Stromal cell of bone marrow (primary cell): ENCODE measurements at places on chromosomes 12 and 14.

DNA sequence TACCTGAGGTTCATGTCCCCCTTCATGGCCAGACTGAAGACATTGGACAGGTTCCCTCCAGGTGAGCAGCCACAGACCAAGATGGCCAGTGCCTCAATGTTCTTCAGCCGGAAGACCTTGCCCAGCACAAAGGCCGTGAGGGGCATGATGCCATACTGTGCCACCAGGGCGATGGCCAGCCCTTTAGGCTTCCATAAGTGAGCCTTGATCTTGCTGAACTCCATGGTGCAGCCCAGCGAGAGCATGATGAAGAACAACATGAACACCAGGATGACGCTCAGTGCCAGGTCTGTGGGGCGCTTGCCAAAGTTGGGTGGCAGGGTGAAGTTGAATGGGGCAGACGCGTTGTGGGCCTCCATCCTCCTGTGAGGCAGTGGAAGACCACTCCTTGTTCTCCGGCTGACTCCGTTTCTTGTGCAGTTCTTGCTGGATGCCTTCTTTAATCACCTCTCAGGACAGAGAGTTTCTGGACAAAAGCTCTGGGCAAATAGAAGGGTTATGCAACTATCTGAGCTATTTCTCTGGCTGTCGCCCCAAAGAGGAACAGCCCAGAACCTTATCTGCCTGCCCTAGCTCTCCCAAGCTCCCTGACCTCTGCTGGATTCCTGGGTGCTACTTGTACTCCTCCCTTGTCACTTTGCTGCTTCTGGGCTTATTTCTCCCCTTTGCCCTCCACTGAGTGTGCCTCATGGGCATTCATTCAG is at the start of gene SLC10A1:
SLC10A1 (minus strand) TSS at position 445 of the 704 bp plus-strand sequence; CDS start at position 359, 86 bp downstream.
- DNase-seq = no peak

- DNase-seq = no peak
Observed at GRCh38 chr14:100391724-100392123, 68.6 kb downstream of the SLC25A47 start.

DNA sequence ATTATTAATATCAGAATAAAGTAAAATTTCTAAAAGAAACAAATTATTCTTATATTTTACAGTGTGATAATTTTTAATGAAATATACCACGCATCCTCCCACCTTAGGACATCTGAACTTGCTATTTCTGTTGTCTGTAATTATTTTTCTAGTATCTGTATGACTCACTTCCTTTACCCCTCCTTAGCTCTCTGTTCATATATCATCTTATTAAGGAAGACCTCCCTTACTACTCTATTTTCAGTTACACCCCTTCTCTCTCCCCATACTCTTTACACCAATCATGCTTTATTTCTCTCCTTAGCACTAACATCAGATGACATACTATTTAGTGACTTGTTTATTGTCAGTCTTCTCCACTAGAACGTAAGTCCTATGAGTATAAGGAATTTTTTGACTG is 34.2 kb upstream of the C12orf50 start:
- DNase-seq = no peak

DNA sequence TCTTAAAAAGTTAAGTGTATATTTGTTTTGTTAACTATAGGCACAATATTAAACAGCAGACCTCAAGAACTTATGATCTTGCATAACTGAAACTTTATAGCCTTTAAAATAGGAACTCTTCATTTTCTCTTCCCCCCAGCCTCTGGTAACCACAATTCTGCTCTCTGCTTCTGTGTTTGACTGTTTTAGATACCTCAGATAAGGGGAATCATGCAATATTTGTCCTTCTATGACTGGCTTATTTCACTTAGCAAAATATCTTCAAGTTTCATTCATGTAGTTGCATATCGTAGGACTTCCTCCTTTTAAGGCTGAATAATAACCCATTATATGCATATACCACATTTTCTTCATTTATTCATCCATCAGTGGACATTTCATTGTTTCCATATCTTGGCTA is 131.3 kb downstream of the PTPRO start:
- DNase-seq = no peak

GRCh38 chr12:59077575-59078426 is 157.5 kb upstream of the LRIG3 start:
- DNase-seq = no peak

GRCh38 chr14:99516871-99517642 is 35.8 kb downstream of the CCNK start:
- DNase-seq = no peak

GRCh38 chr14:24368562-24369252 is 723 bp downstream of the NFATC4 start:
- peak; percentile 75 for DNase-seq

DNA sequence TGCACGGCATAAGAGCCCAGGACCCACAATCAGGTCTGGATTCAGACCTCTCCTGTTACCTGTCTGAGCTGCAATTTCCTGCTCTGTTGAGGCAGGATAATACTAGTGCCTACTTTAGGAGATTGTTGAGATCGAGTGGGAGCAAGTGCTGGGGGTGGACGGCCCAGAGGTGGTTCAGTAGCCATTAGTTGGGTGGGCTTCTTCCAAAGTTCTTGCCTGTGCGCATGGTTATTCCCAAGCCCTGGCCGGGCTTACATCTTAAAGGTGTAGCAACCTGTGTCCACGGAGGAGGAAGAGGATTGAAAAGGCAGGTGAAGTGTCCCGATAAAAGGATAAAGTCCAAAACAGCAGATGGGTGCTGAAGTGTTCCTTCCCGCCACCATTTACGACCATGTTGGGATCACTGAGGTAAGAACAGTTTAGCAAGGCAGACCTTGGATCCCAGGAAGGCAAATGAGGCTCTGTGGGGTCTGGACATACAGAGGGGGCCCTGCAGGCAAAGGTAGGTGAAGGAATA is 33.8 kb downstream of the ACACB start:
- DNase-seq = no peak

- DNase-seq = no peak
Observed at GRCh38 chr12:2803635-2804392, 8.7 kb upstream of the ITFG2 start.

- peak; percentile 58 for DNase-seq
Observed at GRCh38 chr14:91185721-91186120, 58.8 kb downstream of the GPR68 start.

GRCh38 chr14:90560558-90560957 is 163.7 kb downstream of the CALM1 start:
- no peak for DNase-seq

- peak; percentile 13 for DNase-seq
Observed at GRCh38 chr12:90729736-90730135, 225.2 kb downstream of the CCER1 start.

DNA sequence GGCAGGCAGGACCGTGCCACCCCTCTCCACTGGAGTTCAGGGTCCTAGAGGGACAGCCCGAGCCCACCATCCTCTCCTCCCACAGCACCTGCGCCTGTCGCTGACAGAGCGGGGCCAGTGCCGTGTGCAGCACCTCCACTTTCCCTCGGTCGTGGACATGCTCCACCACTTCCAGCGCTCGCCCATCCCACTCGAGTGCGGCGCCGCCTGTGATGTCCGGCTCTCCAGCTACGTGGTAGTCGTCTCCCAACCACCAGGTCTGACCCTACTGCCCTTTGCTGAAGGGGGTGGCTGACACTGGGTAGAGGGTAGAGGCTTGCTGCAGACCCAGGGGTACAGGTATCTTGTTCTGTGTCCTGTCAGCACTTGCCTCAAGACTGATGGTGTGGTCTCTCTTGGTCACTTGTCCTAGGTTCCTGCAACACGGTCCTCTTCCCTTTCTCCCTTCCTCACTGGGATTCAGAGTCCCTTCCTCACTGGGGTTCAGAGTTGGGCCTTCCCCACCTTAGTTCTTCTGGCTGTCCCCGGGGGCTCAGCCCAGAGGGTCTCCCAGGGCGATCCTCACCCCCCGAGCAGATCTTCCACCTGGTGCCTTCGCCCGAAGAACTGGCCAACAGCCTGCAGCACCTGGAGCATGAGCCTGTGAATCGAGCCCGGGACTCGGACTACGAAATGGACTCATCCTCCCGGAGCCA is 42.0 kb downstream of the SH2B3 start:
- DNase-seq = no peak

GRCh38 chr12:116882742-116883141 is 1.5 kb upstream of the HRK start:
- no peak for DNase-seq

DNA sequence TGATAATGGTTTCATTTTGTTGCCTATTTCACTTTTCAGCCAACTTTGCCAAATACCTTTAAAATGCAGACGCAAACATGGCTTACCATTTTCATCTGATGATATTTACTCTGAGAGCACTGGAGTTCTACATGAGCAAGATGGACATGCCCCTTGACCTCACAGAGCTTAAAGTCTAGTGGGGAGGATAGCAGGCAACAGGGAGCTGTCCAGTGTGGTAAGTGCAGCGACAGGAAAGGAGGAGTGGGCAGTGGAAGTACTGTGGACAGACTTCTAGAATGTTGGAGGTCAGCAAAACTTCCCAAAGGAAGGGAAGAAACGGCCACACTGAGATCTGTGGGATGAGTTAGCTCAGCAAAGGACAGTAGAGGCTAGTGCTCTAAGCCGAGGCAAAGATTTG is 25.3 kb downstream of the LRIG3 start:
- DNase-seq = no peak

GRCh38 chr12:99253068-99253467 is 394.5 kb upstream of the GARIN6 start:
- DNase-seq = no peak

- DNase-seq = no peak
Observed at GRCh38 chr12:121776190-121777098, 17.0 kb downstream of the RHOF start.

DNA sequence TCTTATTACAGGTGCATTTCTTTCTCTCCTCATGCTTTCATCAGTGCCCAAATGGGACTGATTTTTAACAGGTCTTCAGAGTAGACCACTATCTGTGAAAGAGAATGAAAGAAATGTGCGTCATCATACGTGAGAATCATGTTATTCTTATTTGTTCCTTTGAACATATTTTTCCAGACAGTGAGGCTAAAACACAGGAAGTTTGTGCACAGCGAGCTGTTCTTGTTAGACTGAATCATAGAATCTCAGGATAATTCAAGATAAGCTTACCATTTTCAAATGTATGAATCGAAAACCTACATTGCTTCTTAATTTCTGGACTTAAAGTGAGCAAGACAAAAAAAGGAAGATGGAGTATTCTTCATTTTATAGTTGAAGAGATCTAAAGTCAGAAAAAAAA is 383.1 kb downstream of the EGLN3 start:
- DNase-seq = no peak

DNA sequence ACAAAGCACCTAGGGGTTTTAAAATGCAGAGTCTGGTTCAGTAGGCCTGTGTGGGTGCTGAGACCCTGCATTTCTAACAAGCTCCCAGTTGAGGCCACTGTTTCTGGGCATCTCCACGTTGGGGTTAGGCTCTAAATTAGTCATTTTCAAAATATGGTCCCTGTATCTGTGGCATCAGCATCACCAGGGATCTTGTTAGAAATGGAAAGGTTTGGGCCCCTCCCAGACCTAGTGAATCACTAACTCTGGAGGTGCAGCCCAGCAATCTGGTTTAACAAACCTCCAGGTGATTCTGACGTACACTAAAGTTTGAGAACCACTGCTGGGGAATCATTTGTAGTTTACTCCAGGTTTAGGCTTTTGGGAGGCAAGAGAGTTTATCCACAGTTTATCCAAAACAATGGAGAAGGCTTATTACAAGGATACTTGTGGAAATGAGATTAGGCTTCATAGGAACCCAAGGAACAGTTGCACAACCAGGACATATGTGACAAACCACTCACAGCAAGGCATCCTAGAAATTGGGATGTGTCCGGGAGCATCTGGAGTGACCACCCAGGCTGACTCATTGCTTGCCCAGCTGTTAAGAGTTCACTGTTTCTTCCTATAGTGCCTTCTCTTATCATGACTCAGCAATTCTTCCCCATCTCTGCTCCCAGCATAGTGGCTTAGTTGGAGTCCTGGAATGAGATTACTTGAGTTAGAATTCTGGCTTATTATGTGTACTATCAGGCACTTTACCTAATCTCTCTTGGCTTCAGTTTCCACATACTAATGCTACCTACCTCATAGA is 71.6 kb upstream of the STXBP6 start:
- peak; percentile 77 for DNase-seq

GRCh38 chr14:57461777-57462320 is 31.8 kb downstream of the CCDC198 start:
- no peak for DNase-seq

- DNase-seq = no peak
Observed at GRCh38 chr12:109222062-109222461, 87.0 kb downstream of the FOXN4 start.

DNA sequence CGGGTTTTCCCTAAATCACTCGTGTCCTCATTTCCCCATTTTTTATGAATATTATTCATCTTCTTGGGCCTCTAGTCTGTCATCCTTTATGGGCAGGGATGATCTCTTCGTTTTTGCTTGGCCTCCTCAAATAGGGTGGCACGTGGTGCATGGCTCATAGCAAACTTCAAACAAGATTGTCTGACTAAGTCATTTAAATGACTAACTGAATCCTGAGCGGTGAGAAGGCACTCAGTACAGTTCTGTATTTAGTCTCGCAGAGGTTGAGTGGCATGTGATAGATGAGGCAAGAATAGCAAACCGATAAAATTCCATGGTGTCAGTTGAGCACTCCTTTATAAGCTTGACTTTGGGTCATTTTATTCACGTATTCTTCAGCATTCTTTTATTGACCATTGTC is 5.7 kb upstream of the JDP2 start:
- DNase-seq = peak; percentile 76

DNA sequence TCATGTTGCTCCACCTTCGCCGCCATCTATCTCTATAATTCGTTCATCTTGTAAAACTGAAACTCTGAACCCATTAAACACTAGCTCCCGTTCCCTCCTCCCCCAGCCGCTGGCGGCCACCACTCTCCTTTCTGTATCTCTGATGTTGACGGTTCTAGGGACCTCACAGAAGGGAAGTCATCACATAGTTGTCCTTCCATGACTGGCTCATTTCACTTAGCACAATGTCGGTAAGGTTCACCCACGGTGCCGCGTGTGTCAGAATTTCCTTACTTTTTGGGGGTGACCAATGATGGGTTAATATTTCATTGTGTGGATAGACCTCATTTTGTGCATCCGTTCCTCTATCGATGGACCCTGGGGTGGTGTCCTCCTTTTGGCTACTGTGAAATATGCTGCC is 2.0 kb upstream of the CACNA2D4 start:
- no peak for DNase-seq

DNA sequence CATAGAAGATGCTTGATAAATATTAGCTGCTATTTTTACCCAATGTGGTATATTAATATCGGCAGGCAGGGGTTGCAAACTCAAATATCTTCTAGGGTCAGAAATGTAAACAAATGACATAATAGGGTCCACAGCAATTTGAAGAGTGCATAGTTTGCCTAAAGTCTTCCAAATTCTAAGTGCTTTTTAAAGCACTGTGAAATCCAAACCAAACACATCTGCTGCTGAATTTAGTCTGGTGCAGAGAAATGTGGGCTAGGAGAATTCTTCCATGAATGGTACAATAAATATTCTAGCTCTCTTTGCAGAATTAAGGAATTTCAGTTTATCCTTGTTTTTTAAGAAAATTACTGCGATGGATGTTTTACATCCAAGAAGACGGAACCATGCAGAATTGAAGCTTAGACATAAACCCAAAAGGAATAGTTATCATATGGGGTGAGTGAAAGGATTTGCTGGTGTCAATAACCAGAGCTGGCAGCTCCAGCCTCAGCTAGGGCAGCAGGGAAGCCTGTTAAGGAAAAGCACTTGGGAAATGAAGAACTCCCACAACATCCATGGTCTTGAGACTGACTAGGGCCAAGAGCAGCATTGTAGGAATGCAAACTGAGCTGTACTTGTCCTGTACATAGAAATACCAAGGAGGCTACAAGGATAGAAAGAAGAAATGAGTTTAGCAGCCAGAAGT is 65.5 kb downstream of the PTPRR start:
- no peak for DNase-seq

- peak; percentile 81 for DNase-seq
Observed at GRCh38 chr12:109477185-109477962, at the start of the genes KCTD10 and UBE3B. TSS of gene KCTD10 (minus strand) at chr12:109477300. CDS start at chr12:109477262, 38 bp downstream. TSS of gene UBE3B (plus strand) at chr12:109477634. CDS start at chr12:109483552, 5,918 bp downstream.
